ENCODE measurements at places on chromosomes 11 and 22.

- no peak for DNase-seq
These were observed 22.8 kb downstream of the RHBDD3 start for GRCh38 chr22:29244785-29245625.

DNA sequence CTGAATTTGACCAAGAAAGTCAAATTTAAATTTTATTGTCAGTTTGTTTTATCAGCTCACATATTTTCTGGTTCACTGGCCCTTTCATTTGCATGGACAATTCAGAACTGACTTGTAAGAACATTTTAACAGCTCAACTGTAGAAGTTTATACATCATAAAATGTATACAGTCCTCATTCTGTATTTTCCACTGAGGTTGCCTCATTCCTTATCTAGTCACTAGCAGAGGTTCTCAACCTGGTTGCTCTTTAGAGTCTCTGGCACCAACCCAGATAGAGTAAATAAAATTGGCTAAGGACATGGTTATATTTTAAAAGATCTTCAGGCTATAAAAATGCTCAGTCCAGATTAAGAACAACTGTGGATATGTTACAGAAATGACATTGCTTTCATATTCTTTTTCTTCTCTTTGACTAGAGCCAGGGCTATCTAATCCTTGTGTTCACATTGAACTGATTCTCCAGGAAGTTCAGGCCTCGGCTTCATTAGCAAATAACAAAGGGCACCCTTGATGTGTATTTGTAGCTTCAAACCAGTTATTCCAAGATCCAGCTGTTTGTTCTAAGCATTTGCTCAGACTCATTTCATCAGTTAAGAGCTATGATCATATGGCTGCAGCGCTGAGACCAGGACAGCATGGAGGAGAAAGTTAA, 782.5 kb downstream of the ETS1 start:
- DNase-seq: no peak

- peak; percentile 81 for DNase-seq
These were observed at the start of gene DGKZ for GRCh38 chr11:46346886-46347636. Gene DGKZ, plus strand, starts transcription at chr11:46347463. Its CDS starts 197 bp downstream, at chr11:46347660.

DNA sequence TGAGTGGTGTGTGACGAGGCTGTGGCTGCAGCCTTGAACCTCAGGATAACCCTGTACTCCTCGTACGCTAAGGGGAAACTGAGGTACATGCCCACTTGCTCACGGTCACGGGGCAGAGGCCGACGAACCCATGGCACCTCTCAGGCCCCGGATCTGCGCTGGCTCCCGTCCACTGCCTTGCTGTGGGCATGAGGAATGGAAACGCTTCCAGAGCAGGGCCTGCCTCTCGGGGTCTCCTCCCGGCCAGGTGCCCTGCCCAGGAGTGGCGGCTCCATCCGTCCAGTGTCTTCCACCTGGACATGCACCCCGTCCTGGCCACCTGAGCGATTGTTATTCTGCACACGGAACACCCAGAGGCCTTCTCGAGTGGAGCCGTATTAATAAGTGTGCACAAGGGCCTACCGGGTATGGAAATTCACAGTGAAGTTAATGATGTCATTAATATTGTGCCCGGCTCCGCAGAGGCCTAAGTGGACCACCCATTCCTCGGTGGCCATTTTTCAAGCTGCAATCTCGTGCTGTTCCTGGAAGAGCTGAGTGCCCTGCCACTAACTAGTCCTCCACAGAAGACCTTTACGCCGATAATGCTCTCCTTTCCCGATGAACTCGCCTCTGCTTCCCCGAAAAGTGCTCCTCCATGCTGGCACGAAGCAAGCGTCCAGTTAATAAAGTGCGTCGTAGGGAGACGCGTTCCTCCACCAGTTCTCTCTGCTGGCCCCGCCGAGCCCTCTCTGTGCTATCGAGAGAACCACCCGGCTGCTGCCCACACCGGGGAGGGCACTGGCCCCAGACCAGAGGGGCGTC, 927.9 kb downstream of the BRD1 start:
- DNase-seq: no peak

GRCh38 chr11:65646958-65647701, 9.2 kb downstream of the SIPA1 start:
- DNase-seq: peak; percentile 30

DNA sequence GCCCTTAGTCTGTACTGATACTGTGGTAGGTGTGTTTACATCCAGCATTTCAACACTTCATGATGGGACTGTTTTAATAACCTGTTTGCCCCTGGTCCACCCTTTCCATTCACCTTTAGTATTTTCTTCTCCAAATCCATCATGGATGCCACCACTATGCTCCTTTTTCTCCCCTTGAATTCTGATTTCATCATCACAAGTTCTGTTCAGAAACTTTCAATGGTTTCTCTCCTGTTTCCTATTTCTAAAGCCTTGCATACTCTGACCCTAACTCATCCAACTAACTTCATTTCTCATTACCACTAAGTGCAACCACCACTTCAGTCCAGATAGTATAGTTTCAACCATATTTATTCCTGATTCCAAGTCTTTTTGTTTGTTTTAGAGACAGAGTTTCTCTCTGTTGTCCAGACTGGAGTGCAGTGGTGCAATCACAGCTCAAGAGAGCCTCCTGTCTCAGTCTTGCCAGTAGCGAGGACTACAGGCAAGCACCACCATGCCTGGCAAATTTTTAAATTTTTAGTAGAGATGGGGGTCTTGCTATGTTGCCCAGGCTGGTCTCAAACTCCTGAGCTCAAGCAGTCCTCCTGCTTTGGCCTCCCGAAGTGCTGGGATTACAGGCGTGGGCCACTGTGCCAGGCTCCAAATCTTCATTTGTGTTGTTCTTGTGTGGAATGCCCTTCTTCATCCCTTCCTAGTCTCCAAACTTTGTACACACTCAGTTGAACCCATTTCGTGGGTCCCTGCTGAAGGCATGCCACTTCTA, 1.2 kb upstream of the LIN7C start:
- no peak for DNase-seq

DNA sequence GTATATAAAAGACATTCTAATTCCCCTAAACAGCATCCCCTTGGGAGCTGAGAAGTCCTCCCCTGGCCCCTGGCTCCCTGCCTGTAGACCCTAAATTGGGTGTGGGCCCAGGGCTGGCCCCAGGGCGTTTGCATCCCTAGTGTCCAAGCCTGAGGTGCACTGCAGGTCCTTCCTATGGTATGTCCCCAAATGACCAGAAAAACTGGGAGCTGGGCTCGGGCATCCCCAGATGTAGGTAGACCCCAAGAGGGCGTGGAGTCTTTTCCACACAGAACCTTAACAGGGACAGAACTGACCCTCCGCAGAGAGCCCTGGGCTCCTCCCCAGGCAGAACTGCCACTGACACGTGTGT, 782 bp upstream of the OSBPL5 start:
- DNase-seq: no peak

- no peak for DNase-seq
These were observed 729.0 kb downstream of the FAM181B start for GRCh38 chr11:82004537-82005213.

DNA sequence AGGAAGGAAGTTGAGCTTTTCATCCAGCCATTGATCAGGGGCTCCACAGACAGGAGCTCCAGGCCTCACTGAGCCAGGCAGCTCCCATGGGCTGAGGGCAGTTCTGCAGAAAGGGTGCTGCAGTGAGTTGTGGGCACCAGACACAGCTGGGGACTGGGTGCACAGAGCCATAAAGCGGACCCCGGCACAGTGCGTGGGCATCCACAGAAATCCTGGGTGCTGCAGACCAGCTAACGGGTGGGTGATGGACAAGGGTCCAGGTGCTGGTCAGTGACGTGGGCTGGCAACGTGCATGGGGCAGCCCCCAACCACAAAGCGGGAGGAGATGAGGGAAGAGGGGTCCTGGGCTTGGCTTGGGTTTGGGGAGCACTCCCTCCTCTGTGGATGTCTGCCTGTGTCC, 19.4 kb upstream of the GAL start:
- DNase-seq: no peak

DNA sequence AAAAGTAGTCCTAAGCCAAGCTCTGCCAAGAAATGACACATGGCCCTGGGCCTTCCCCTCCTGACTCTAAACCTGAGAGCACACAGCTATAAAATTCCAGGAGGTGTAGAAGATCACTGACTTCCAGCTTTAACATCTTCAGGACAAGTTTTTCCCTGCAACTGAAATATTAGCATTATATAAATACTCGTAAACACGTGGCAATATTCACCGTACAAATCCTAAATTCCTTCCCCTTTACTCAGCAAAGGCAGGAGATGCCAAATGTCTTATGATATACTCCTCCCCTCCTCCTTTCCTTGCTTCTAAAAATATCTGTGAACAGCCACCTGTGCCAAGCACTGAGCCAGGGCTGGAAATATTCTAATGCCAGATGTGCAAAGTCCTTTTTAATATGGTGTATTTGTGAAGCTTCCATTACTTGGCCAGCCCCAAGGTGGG, 194.0 kb downstream of the LARGE1 start:
- DNase-seq: no peak

GRCh38 chr11:118098996-118099837, 12.5 kb upstream of the SMIM35 start:
- DNase-seq: no peak

GRCh38 chr11:121580154-121580553, 127.4 kb upstream of the SORL1-AS1 start:
- DNase-seq: no peak

- no peak for DNase-seq
These were observed 1505.6 kb downstream of the BRD1 start for GRCh38 chr22:48321986-48322545.

- no peak for DNase-seq
These were observed 534.3 kb downstream of the NTM start for GRCh38 chr11:131904756-131905155.

- DNase-seq: no peak
These were observed 195.9 kb downstream of the SWAP70 start for GRCh38 chr11:9859554-9860305.

- DNase-seq: no peak
These were observed 21.6 kb upstream of the ADSL start for GRCh38 chr22:40324468-40325305.

GRCh38 chr11:36383195-36383594, 87.1 kb downstream of the PRR5L start:
- DNase-seq: no peak

GRCh38 chr22:42560781-42561180, 7.0 kb downstream of the SERHL2 start:
- DNase-seq: no peak

- no peak for DNase-seq
These were observed 21.4 kb upstream of the PACSIN2 start for GRCh38 chr22:43036282-43036829.

- DNase-seq: no peak
These were observed 17.3 kb downstream of the TEAD1 start for GRCh38 chr11:12691473-12691872.

DNA sequence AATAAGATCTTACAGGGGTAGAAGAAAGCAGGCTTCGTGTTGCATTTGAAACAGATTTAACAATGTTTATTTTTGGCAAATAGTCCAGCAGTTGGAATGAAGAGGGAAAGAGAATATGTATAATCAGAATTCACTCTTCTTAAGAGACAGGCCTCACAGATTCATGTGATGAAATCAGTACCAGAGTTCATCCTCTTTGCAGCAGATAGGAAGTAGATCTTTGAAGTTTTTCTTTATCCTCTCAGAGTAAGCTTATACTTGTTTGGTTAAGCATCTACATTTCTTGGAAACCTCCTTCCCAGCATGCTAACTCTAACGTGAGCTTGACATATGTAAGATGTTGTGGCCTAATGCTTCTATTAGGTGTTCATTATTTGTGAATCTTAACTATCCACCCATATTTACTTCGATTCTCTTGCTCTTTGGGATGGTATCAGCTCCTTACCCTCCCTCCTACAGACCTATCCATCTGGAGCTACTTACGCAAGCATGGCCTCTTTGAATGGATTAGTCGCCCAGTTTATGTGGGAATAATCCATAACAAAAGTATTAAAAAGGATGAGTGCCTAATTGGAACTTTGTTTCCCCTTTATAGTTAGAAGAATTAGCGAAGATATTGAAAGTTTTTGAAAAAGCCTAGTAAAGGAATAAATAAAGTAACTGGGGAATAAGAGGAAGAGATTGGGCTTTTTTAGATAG, 80.1 kb downstream of the PRMT3 start:
- DNase-seq: no peak

GRCh38 chr22:41401781-41402648, 20.3 kb downstream of the TEF start:
- peak; percentile 82 for DNase-seq

DNA sequence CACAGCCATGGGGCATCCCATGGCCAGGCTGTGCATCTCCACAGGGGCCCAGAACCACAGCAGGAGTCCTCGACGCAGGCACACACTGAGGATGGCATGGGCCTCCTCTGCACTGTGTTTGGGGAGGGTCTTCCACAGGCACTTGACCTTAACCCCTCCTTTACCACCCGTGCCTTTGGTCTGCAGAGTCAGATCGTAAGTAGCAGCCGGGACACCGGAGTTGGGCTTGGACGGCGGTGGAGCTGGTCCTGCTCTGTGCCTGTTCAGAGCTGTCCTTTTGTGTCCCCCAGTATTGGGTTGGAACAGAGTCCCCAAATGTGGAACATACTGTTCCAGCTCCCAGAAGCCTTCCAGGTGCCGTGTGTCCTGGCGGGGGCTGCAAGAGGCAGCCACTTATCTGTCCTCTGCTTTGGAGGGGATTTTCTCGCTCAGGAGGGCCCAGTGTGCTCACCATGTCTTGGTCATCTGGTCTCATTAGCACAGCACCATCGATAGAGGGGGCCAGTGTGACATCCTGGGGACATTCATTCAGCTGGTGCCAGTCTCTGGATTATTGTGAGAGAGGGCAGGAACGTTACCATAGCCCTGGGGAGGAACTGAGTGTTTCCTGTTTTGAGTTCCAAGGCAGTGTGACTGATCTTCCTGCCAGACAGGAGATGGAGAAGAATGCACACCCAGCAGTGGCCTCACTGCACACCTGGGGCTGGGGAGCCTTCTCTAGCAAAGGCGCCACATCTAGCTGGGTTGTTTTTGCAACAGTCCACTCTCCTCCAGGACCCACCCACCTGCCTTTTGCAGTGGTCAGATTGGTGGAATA, 12.4 kb downstream of the CRELD2 start:
- DNase-seq: no peak

DNA sequence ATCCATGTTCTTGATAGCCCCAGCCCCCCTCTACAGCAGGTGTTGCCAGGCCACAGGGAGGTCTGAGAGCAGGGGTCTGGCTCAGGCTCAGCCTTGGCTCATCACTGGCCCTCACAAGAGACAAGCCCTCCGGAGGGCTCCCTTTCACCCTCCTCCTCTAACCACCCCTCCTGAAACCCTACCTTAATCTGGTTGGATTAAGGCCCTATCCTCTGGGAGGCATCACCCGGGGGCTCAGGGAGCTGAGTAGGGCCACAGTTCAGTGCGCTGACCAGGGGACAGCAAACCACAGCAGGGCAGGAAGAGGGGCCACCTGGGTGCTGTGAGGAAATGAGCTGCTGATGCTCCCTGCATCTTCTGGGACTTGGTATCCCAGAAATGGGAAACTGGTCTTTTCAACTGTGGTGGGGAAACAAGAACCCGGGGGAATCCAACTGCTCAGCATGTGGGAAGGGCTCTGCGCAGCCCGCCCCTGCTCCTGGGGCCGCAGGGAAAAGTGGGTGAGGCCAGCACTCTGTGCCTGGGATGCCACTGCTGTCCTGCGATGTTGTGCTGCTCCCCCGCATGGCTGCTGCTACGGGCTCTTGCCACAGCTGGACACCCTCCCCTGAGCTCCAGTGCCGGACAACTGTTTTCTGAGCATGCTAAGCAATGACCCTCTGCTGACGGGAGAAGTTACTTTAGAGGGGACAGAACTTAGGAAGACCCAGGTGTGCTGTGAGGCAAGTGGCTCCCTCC, 17.5 kb downstream of the ADORA2A start:
- no peak for DNase-seq

- no peak for DNase-seq
These were observed 30.8 kb upstream of the SNX19 start for GRCh38 chr11:130947058-130947457.

- no peak for DNase-seq
These were observed 1.5 kb downstream of the SLC2A11 start for GRCh38 chr22:23859201-23859600.
